Activated CD4-positive, CD25-positive, alpha-beta regulatory T cell treated with anti-CD3 and anti-CD28 coated beads, Interleukin-2, amount 50 U/mL, for 72 hours (primary cell): ENCODE measurements at places on chromosomes 3 and 15.

DNA sequence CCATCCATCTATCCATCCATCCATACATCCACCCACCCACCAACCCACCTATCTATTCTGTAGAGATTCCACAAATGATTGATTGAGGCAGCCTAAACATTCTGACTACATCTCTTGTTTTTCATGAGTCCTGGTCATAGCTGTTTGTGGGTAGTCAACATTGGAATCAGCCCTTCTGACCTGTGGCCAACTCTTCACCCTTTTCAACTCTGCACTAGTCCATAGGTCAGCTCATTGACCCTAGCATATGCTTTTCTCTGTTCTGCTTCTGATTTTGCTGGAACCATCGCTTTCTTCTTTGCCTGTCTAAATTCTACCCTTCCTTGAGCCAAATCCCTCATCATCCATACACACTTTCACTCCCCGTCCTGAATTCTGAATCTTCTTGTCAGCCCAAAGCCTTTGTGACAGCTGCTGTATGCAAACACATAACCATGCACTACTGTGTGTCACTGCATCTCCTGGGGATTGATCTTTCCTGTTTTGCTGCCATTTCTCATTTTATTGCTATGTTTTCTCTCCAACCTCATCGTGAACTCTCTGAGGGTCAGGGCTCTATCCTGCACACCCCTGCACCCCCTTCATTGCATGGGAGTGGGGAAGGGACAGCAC, 16.8 kb upstream of the KCTD6 start:
- no peak for DNase-seq

- DNase-seq, result no peak
These were observed 1.2 kb downstream of the MECOM start for GRCh38 chr3:169662132-169662842.

DNA sequence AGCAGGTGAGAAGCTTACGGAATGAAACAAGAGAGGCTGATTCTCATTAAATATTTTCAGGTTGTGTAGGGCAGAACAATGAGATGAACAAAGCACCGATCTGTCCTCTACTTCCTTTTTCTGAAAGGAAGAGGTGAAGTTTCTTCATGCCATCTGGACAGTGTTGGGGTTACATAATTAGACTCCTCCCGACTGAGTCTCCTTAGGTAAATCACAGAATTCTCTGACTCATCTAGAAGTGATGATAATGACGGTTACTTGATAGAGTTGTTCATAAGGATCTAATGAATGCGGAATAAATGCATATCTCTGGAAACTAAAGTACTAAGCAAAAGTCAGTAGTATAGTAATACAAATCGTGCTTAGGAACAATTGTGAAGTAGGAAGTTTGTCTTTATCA, 21.2 kb downstream of the CRTC3 start:
- no peak for DNase-seq

DNA sequence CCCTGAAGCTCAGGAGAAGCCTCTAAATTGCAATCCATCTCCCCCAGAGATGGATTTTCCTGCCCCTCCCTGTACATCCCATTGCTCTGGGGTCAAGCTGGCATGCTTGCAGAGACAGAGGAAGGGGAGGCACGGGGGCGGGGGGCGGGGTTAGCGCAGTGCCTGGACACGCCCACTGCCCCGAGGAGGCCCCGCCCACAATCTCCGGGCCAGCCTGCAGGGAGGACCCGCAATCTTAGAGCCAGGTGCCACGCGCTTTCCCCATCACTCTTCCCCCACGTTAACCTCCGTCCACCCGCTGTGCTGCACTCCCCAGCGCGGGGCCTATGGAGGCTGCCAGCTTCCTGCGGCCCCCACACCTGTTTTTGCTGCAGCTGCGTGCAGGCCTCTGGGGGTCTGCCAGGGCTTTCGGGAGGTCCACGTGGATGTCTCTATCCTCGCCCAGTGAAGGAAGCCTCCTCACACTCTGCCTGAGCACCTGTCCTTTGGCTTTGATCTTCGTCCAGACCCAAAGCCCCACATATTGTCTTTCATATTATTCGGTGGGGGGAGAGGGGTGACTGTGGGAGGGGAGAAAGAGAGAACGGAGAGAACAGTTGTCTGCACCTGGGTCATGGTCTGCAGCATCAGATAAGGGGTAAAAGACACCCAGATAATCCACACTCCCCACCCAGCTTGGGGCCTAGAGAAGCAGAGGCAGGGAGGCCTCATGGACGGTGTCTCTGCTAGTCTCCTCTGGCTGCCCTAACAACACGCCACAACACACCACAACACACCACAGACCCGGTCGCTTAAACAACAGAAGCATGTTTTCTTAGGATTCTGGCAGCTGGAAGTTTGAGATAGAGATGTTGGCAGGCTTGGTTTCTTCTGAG, 118.0 kb upstream of the MEF2A start:
- no peak for DNase-seq

DNA sequence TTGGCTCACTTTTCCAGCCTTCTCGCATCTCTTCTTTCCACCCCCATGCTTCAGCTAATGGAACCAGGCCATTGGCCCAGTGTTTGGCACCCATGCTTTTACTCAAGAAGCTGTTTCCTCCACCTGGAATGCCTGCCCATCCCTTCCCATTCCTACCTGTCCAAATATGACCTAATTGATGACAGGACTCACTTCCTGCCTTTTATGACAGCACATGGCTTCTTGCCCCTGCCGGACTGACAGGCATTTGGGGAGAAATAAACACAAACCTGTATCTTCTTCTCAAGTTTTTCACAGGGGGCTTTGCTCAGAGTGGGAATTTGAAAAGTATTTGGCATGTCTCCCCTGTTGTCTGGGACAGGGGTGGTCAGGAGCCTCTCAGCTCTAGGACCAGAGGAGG, 120.1 kb downstream of the ABHD5 start:
- no peak for DNase-seq

DNA sequence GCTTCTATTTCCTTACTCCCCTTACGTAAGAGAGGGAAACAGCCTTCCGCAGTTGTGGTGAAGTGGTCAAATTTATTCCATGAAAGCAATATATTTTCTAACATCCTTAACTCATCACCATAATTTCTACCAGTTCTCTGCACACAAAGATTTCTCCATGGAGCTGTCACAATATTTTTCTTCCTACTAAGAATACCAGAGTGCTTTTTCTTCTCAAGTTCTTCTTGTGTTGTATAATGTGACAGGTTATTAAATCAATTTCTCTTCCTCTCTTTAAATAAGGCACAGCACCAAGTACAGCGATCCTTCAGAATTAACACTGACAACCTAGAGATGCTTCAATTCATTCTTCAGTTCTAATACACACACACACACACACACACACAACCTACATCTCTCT, 153.0 kb downstream of the CPNE4 start:
- DNase-seq, result no peak

- DNase-seq, result no peak
These were observed 12.0 kb downstream of the SAMMSON start for GRCh38 chr3:70011582-70011981.

- DNase-seq, result no peak
These were observed 135.1 kb downstream of the HCN4 start for GRCh38 chr15:73233623-73234022.

GRCh38 chr3:97899331-97899730, 72.9 kb downstream of the RIOX2 start:
- DNase-seq, result no peak
